ENCODE measurements at places on chromosomes 2 and 18.
A peak's percentile ranks its signal among the peaks of the same experiment; 100 is the strongest.

DNA sequence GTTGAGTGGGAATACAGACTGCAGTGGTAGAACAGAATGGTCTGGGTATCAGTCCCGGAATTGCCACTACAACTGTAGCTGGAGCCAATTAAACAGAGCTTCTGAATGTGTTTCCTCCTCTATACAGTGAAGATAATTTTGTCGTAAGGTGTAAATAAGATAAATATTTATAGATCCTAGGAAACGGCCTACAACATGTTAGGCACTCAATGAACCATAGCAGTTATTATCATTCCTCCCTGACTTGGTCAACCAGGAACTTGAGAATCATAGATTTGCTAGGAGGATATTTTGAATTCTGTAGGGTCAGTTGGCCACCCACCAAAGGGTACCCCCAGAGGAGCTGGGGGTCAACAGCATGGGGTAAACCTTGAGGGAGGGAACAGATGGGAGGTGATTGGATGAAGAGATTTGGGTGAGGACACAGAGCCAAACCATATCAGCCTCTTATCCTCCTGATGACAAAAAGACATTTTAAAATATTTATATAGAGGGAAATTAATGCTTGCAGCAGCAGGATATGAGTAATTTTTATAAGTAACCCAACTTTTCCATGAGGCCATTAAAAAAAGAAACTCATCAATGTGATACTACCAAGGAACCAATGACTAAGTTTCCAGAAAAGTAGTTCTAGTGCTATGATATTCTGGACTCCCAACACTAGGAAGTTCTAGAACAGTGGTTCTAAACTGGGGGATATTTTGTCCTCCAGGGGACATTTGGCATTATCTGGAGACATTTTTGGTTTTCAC is 4.0 kb downstream of the DHRS9 start:
- no peak for DNase-seq

DNA sequence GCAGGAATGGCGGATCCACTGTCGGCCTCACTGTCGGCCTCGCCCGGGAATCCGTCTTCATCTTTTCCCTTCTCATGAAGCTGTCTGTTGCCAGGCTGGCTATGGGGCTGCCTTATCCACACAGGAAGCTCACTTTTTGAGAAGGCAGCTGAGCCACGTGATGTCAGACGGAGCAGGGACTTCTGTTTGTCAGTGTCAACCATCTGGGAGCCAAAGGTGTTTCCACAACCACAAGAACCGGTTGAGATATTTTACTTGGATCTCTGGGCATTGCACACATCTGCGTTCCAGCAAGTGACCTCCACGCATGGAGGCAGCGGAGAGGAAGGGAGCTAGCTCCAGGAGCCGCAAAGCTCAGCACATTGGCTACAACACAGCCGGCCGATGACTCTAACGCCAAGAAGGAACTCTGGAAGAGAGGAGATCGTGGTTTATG is 27.4 kb upstream of the TAF1B start:
- no peak for DNase-seq

DNA sequence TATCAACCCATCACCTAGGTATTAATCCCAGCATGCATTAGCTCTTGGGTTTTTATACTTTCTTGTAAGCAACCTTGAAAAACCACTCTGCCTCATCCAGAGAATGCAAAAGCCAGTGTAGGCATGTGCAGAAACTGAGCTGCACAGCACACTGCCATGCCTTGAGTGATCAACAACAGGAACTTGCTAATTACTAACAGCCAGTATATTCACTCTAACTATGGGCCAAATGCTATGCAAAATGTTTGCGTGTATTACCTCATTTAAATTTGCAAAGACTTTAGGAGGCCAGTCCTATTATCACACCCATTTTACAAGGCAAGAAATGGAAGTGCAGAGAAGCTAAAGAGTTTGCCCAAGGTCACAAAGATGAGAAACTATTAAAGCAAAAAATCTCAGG is 169.8 kb downstream of the PID1 start:
- no peak for DNase-seq

DNA sequence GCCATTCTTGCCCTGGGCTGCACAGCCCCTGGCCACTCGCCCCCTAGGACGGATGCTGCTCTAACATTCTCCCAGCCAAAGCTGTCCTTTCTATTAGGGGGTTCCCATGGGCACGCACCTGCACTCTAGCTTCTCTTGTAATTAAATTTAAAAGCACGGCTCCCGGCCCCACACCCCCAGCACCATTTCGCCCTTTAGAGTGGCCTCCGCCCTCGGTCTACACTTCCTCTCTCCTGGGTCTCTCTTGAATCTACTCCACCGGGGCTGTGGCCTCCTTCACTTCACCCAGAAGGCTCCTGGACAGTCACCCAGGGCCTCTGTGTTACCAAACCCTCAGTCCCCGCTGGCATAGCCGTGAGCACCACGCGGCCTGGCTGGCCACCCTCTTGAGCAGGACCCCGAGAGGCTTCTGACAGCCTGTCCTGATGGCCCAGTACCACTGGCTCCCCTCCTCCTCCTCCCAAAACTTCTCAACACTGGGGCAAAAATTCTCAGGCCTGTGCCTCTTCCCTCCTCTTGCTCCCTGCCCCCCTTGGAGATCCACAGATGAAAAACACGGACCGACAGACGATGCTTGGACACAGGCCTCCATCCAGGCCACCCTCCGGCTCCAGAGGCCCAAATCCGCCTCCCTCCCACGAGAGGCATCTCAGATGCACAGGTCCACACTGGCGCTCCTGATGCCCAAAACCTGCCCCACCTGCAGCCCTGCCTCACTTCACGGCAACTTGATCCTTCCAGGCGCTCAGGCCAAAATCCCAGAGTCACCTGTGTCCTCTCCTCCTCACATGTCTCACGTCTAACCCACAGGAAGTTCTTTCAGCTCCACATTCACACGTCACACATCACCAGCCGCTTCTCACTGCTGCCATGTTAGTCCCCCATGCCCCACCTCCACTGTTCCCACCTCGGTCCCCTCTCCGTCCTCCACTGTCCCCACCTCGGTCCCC is 6.9 kb upstream of the RAB17 start:
- no peak for DNase-seq

DNA sequence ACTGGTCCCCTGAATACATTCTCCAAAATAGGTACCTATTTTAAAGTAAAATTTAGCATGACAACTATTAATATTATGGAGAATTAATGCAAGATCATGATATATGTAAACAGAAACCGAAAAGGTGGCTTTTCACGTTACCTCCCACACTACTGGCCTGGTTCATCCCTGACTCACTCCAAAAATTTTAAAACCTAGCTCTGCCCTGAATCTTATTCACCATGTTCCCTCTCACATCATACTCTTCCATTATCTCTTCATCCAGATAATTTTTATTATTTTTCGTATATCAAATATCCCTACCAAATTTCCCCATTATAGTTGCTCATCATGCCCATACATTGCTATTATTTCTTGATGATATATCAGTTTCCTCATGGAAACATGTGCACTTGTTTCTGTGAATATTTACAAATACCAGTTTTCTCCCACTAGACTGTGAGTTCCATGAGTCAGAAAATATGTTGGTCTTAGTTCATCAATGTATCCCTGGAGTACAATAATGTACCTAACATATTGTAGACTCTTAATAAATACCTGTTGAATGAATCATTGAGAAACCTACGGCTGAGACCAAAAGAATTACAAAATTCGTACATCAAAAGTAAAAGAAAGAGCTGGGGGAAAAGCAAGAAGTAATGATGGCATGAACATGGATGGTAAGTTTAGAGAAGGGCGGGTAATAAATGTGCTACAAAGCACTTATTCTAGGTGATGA is 360.1 kb upstream of the CHAC2 start:
- no peak for DNase-seq

DNA sequence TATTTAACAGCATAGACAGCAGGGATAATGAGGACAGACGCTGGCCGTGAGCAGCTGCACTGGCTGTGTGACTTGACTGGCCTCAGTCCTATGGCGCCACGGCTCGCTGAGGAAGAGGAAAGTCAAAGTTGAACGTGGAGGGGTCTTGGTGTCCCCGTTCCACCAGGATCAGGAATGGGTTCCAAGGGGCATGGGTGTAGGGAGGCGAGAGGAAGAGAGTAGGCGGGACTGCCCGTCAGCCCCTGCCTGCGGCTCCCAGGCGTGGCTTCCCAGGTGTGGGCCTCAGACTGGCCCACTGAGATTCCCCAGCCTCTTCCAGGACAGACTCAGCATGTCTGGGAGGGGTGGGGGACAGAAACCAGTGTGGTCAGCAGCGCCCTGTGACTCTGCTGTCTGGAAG is 51.4 kb downstream of the POMC start:
- no peak for DNase-seq

- peak; percentile 14 for DNase-seq
Observed at GRCh38 chr2:105969552-105969951, 224.5 kb downstream of the UXS1 start.

- DNase-seq: no peak
Observed at GRCh38 chr2:23709311-23709710, 217.6 kb downstream of the ATAD2B start.

GRCh38 chr2:240637901-240638345 is 12.6 kb downstream of the GPR35 start:
- DNase-seq: no peak

DNA sequence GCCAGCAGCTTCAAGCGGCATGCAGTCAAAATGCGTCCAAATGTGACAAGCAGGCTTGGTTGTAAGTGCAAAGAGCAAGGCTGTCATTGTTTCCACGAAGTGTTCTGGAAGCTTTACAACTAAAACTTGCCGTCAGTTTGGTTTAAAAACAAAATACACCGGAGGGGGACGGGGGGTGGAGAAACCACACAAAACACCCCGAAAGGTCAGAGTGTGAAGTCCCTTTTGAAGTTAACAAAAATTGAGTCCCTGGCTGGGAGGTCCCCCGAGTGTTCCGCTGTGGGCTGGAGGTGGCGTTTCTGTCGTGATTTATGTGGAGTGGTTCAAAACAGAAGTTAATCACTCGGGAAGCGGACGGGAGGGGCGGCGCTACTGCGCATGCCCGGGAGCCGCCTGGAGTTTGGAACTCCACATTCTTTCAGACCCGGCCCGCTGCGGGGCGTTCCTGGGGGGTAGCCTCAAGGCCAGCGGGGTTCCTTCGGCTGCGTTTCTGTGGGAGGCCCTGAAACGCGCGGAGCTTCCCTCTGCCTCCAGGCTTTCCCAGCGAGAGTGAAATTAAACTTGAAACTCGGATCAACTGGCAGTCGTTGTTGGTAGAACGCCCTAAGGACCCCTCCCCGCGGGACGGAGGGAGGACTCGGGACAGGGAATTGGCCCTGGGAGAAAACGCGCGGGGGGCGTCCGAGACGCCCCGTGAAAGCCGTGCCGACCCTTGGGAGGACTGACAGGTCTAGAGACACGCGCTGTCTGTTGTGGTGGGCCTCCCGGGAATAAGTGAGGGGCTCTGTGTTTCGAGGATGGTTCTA is 1.4 kb downstream of the TGIF1 start:
- DNase-seq: peak; percentile 83

GRCh38 chr2:174877301-174877700 is 113.0 kb upstream of the CHRNA1 start:
- DNase-seq: no peak

GRCh38 chr2:223580951-223581350 is 21.2 kb downstream of the SCG2 start:
- DNase-seq: no peak

- no peak for DNase-seq
Observed at GRCh38 chr2:42055573-42056514, 8.0 kb downstream of the PKDCC start.

DNA sequence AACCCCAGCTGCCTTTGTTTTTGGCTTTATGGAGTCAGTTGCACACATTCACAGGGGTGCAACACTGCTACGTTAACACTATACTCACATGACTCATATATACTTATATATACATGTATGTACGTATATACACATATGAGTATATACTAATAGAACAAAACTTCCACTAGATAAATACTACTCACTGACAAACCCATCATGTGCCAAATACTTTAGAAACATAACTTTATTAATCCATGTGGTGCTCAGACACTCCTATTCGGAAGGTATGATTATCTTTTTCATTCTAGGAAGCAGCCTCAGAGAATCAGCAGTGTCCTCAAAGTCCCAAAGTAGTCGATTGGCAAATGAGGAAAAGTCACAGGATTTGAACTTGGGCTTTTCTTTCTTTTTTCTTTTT is 7.9 kb downstream of the PMAIP1 start:
- no peak for DNase-seq

GRCh38 chr2:218962859-218963492 is 3.5 kb downstream of the CDK5R2 start:
- peak; percentile 43 for DNase-seq

DNA sequence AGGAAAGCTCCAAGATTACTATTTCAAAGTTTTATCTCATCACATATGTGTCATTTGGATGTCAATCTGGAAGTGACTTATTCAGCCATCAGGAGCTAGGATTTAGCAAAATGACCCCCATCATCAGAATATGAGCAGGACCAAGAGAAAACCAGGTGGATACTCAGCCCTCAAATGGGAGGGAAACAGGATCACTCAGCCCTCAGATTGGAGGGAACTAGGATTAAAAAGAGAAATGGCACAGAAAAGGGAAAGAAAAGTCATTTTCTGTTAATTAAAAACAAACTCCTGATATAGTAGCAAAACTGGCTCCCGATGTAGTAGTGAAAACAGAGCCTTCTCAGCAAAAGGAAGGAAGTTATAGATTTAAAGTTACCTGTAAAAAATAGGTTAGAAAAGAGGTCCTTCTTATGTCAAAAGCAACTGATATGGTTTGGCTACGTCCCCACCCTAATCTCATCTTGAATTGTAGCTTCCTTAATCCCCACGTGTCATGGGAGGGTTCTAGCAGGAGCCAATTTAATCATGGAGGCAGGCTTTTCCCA is 69.0 kb upstream of the MYCN start:
- no peak for DNase-seq

GRCh38 chr2:216082805-216083204 is 1.1 kb downstream of the TMEM169 start:
- no peak for DNase-seq

DNA sequence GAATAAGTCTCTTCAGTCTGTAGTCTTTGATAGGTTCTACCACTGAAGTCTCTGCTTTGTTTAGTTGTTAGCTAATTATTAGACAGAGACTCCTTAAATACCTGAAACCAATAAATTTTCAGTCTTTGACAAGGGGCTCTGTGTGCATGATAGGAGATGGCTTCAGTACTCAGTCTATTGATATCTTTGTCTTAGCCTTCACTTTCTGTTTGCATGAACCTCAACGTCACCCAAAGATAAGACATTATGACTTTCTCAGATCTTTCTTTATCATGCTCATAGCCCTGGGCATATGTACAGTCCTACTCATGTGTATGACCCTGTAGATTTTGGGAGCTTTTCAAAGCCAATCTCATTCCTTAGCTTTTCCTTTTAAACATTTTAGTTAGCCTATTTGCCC is 183.5 kb upstream of the GCFC2 start:
- no peak for DNase-seq

DNA sequence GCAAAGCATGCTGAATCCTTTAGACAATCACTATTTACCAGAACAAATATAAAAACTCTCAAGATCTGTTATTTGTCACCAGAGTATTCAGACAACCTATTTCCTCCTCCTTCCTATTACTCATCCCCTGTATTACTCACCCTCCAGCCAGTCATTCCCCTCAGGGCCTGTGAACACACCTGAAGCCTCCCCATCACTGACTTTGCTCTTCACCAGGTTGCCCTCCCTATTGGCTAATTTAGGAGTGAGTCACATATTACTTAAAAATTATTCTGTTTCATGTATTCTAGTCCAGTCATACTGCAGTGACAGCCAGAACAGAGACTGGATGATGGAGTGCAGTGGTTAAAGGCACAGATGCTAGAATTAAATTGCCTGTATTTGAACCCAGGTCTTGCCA is 3.7 kb upstream of the ATG16L1 start:
- no peak for DNase-seq
